Muscle of back (tissue), 13 donors: ENCODE measurements at places on chromosomes 16 and 17.
A peak's percentile ranks its signal among the peaks of the same experiment; 100 is the strongest.

DNA sequence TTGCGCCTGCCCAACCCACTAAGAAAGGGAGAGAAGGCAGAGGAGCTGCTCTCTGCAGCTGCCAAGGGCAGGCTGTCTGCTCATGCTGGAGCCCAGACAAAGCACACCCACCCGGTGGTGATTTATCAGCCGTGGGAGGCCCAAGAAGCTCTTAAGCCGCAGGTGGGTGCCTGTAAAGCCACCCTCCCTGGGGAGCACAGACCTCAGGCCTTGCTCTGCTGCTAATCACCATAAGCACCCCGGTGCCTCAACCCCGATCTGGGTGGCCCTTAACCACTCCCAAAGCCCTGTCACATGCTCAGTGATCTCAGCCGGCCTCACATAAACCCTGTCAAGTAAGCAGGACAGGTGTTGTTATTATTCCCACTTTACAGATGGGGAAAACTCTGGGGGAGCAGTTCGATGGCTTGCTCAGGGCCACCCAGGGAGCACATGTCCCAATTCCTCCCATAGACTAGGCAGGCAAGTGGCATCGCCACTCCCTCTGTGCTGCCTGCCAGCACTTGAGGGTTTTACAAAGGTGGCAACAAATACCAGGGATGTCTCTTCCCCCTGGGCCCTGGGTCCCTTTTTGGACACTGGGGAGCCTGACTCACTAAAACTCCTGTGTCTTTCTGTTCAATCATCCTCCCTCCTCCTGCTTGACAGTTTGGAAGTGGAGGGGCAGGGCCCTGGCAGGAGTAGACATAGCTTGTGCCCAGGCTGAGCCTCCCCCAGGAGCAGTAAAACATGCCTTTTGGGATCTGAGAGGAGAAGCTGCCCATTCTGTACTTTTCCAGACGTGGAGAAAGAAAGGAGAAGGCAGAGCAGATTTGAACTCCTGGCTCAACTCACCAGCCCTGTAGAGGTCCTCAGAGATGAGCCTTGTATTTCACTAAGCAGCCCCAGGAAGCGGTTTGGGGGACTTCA lies 299.3 kb downstream of the SOX9 start:
- no peak for DNase-seq

GRCh38 chr16:66175636-66176035 lies 190.9 kb upstream of the CDH5 start:
- no peak for DNase-seq

DNA sequence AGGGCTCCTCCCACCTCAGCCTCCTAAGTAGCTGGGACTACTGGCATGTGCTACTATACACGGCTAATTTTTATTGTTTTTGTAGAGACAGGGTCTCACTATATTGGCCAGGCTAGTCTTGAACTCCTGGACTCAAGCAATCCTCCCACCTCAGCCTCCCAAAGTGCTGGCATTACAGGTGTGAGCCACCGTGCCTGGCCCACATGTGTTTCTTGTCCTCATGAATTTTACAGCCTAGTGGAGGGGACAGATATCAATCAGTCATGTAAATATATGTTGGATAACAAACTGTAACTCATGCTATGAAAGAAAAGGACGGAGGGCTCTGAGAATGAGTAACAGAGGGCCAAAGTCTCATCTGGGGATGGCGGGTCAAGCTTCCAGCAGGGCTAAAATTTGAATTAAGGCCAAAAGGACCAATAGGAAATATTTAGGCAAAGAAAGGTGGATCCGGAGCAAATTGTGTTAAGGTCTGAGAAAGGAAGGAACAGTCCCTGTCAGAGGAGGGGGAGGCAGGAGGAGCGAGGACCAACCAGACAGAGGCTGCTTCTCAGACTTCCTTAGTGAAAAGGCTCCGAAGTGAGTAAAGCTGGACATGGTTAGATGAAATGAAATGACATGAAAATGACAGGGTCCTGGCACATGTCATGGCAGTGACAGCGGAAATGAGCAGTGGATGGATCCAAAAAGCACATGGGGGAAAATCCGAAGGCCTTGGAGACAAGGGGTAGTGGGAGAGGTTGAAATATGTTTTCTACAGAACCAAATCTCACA lies 3.8 kb downstream of the PDZD9 start:
- DNase-seq, result no peak

DNA sequence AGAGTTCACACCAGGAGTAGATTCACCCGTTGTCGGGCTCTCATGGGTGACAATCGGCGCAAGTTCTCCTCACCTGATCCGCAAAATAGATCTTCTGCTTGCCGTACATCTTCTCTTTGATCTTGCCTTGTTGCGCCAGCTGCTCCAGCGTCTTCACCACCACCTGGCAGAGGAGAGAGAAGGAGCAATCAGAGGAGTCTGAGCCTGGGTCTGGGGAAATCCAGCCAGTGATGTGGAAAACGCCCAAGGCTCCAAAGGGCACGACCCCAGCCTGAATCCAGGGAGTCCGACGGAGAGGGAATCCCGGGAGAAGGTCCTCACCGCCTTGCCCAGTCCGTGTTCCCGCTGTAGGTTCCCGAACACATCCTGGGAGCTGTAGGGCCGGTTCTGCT lies 393 bp downstream of the PSMC3IP start:
- no peak for DNase-seq

GRCh38 chr16:85303354-85303883 lies 191.1 kb upstream of the CIBAR2 start:
- DNase-seq, result peak; percentile 68

- peak; percentile 95 for DNase-seq
Observed at GRCh38 chr17:13346996-13347762, 254.6 kb downstream of the HS3ST3A1 start.

DNA sequence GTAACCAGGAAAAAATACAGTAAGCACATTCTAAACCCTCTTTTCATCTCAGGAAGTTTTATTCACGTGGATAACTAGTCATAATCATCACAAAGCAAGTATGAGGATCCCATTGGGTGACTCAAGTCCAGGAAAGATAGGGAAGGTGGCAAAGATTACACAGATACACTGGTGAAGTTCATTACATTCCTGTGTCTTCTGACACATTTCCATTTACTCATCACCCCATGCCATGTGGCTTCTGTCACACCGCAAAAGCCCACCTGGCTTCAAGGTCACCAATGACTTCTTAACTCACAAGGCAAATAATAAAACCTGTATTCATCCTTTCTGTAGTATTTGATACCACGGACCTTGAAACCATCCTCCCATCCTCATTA lies 17.0 kb downstream of the HS3ST3A1 start:
- DNase-seq, result no peak

GRCh38 chr16:65153365-65154105 lies 31.7 kb upstream of the CDH11 start:
- no peak for DNase-seq

GRCh38 chr17:80859002-80859941 lies 132.4 kb upstream of the CHMP6 start:
- peak; percentile 72 for DNase-seq

DNA sequence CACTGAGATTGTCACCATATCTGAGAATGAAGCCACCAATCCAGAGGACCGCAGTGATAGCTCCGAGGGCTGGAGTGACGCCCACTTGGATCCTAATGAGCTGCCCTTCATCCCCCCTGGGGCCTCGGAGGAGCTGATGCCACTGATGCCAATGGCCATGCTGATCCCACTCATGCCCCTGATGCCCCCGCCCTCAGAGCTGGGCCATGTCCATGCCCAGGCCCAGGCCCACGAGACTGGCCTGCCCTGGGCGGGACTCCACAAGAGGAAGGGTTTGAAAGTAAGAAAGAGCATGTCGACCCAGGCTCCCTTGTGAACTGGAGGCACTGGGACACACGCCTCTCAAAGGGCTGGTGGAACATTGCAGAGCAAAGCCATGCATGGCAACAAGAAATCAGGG lies 2.0 kb downstream of the SPPL2C start:
- no peak for DNase-seq

- no peak for DNase-seq
Observed at GRCh38 chr16:69775563-69775962, 13.4 kb downstream of the WWP2 start.

GRCh38 chr17:61551255-61551742 lies 39.7 kb downstream of the NACA2 start:
- peak; percentile 20 for DNase-seq

GRCh38 chr16:8694795-8695728 lies 20.6 kb downstream of the ABAT start:
- DNase-seq, result no peak

- DNase-seq, result peak; percentile 94
Observed at GRCh38 chr17:78935419-78936323, 10.5 kb upstream of the TIMP2 start.

- DNase-seq, result no peak
Observed at GRCh38 chr17:28057731-28058246, 15.3 kb downstream of the NLK start.

DNA sequence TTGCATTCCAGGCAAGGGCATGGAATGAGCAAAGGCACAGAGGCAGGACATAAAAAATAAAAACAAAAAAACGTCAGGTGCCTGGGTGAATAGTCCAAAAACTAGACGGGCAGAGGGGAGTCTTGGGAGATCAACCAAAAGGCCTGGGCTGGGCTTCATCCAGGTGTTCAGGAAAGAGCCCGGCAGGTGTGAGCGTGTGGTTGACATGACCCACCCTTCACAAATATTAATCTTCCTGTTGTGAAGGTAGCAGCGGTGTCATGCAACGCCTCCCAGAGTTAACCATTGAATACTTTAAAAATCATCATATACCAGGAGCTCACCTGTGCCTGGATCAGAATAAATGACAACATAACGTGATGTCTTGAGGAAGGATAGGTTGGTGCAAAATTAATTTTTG lies 90.6 kb downstream of the USP22 start:
- no peak for DNase-seq

GRCh38 chr17:28331891-28332420 lies 3.3 kb downstream of the IFT20 start:
- DNase-seq, result no peak

DNA sequence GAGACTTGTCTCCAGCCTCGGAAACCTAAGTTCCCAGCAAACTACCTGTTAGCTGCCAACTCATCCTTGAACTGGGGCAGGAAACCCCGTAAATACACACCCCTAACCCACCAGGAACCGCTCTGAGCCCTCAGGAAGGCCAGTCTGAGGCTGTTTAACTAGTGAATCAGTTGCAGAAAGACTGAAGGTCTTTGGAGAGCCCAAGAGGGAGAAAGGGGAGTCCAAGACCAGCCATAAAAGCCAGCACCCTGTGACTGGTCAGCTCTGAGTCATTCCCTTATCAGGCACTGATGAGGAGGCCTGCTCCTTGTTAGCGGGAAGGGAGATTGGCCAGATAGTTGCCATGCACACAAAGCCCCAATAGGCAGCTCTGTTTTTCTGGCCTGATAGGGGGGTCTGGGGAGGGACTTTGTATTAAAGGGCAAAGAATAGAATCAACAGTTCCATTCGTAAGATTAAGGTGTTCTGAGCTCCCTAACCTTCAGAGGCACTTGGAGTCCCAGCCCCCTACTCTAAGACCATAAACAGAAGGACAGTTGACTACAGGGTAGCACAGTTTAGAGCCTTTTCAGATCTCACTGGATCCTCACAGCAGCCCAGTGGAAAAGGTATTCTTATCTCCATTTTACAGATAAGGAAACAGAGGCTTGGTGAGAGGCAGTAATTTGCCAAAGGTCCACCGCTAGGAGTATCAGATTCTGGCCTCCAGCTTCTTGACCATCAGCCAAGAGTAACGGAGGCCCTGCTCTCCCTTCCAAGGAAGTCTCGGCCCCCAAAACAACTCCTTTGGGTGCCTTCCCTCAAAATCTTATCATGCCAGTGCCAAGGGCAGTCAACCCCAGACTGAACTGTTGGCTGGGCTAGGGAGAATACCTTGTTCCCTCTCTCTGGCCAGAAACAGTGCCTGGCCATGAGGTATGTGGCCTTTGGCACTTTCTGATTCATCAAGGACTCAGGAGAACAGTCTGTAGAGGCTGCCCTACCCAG lies 2.2 kb upstream of the KRT19 start:
- peak; percentile 33 for DNase-seq

- no peak for DNase-seq
Observed at GRCh38 chr16:31331807-31332301, 23.1 kb upstream of the ITGAX start.

GRCh38 chr17:39270923-39271322 lies 45.2 kb upstream of the STAC2 start:
- peak; percentile 66 for DNase-seq

DNA sequence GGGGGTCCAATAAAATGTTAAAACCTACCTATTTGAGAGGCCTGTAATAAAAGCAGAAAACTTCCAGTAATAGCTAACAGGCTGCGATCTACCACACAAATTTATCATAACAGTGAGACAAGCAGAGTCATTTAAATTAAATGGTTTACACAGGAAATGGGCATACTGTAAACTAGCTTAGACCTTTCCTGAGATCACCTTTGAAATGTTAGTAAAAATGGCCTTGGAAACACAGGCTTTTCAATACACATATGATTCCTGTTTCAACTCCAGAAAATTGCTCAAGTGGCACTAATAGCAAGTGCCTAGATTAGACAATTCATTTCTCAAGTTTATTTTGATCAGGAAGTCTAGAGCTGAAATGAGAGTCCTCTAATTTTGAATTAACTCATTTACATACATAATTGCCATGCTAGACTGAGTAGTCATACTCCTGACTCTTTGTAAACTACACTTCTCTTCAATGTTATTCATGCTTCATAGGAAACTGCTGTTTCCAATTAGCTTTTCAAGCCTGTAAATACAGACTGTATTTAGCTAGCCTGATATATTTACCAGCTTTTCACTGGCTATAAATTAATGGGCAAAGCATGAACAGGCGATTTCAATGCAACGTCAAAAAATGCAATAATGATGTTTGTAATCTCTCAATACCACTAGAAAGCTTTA lies 43.3 kb downstream of the PARN start:
- no peak for DNase-seq

DNA sequence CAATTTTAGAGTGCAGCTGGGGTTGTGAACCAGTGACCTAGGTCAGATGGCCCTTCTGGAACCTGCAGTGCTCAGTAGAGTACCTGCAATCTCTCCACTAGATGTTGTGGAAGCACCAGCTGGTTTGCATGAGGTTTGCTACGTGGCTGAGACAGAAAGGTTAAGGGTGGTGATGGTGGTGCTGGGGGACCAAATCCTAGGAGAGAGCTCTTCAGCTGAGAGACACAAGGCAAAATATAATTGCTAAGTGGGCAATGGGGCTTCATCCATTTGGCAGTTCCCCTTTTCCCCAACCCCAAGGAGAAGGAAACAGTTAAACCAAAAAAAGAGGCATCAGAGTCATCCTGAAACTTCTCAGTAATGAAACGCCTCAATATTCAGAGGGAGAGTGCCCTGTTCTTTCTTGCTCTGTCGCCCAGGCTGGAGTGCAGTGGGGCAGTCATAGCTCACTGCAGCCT lies 13.9 kb downstream of the ITPRIPL2 start:
- no peak for DNase-seq

GRCh38 chr17:27343977-27344607 lies 50.2 kb downstream of the WSB1 start:
- no peak for DNase-seq

GRCh38 chr16:10824111-10824893 lies 5.7 kb upstream of the TVP23A start:
- no peak for DNase-seq

- no peak for DNase-seq
Observed at GRCh38 chr16:80652441-80652840, 111.6 kb downstream of the DYNLRB2 start.
